WTC11 (cell line): ENCODE measurements at places on chromosomes 11 and 22. TPM values are rescaled to one million over a fixed set of nuclear protein-coding genes. Genes with fewer than 3 reads are reported as not detected.
A peak's percentile ranks its signal among the peaks of the same experiment; 100 is the strongest.

DNA sequence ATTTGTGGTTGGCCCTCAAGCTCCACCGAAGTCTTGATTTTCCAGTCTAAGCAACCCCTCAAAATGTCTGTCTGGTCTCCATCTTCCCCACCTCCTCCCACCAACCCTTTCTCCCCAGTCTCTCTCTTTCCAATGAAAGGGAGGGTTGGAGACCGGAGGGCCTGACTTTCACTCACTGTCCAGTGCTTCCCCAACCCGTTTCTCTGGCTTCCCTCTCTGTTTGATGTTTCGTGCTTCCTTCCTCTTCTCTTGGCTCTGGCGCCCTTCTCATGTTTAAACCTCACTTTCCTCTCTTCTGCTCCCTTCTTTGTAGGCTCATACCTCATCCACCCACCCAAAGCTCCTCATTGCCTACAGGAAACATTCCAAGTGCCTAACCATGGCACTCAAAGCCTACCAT lies 11.1 kb upstream of the VPS37C start:
- no peak for DNase-seq

DNA sequence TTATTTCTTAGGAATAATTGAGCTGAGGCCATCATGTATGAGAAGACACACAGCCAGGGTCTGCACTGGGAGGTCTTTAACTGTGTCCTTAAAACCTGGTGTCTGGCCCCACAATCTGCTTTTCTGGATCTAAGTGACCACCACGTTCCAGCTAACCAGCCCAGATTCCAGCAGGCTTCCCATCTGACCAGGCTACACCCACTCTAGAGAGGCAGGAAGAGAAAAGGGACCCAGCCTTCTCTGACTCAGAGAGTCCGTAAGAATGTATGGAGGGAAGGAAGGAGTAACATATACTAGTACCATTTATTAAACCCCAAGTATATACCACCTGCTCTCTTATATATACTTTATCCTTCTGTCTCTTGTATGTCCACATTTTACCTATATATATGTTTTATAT lies 80.1 kb downstream of the LDLRAD3 start:
- no peak for DNase-seq

- no peak for DNase-seq
Observed at GRCh38 chr11:31636983-31637382, 127.4 kb downstream of the ELP4 start.

PVALB gene
- 2.7 to 5.9 TPM (median 4.5 TPM) in 3 replicates for total RNA-seq

GRCh38 chr22:50444663-50445062 lies 30.2 kb downstream of the SBF1 start:
- no peak for DNase-seq

DNA sequence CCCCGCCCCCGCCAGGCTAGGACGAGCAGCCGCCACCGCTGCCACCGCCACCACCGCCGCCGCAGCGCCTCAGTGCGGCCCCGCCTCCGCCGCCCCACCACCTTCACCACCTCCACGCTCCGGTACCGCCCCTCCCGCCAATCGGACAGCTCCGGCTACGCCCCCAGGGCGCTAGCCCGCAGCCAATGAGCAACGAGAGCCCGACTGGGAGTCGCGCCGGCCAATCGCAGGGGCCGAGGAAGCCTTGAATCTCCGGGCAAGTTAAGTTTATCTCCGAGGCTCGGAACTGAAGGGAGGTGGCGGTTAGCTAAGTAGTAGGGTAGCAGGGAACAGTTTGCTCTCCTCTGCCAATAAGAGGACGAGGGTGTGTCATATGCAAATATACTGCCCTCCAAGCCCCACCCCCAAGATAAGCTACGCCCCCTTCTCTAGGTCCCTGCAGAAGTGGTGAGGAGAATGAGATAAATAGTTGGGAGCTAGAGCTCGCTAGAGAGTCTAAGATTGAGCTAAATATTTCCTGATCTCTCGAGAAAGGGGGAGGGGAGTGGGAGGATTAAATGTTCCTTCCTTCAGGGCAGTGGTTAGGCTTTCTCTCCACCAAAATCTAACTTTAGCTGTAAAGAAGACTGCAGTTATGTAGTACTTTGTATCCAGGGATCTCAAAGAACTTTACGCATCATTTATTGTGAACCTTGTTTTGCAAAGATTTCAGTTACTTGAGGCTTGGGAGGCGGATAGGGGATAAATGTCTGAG lies at the start of gene SESN3:
Gene SESN3, minus strand, starts transcription at position 76 of the 754 bp plus-strand sequence. CDS start 342 bp downstream, outside the sequence.
- peak; percentile 99 for DNase-seq

GRCh38 chr11:105582497-105582896 lies 27.4 kb upstream of the GRIA4 start:
- DNase-seq, result no peak

RASD2 gene
- total RNA-seq, result 2.5 to 3.1 TPM (median 3.0 TPM) in 3 replicates

DNA sequence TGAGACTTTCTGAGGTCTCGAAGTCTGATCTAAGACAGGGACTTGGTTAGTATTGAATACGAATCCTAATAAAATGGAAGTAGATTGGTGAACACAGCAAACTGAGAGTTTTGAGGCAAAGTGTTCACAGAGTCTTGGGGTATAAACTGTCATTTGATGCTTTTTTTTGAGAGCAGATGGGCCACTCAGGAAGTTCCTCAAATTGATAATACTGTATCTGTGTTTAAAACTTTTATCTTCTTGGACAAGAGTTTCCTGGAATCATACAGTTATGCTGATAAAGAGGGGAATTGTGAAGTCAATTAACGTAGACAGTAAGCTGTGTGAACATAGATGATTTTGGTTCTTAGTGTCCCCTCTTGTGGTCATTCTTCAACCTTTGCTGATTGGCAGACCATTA lies 80.0 kb upstream of the CLPB start:
- DNase-seq, result no peak

DNA sequence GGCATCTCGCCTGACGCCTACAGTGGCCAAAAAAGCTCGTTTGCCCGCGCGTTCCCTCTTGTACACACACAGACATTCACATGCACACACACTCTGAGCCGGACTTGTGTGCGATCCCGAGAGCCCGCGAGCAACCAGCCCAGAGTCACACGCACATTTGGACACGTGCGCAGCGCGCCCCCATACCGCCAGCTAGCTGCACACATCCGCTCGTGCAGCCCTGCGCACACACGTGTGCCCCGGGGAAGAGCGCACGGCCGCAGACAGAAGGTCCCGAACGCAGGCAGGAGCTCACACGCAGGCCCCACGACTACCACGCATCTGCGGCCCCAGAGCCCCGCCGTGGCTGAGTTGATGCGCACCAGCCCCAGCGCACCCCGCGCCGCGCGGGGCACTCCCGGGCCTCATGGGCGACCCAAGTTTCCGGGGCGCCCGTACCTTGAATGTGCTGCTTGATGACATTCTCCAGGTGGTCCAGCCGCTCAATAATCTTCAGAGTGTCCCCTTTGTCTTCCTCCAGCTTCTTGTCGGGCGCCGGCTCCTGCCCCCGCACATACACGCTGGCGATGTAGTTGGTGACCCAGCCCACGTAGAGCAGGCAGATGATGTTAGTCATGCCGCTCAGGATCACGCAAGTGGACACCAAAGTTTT lies 758 bp downstream of the GALNT18 start:
- peak; percentile 32 for DNase-seq

- no peak for DNase-seq
Observed at GRCh38 chr11:10505278-10506007, 35.5 kb downstream of the RNF141 start.

DNA sequence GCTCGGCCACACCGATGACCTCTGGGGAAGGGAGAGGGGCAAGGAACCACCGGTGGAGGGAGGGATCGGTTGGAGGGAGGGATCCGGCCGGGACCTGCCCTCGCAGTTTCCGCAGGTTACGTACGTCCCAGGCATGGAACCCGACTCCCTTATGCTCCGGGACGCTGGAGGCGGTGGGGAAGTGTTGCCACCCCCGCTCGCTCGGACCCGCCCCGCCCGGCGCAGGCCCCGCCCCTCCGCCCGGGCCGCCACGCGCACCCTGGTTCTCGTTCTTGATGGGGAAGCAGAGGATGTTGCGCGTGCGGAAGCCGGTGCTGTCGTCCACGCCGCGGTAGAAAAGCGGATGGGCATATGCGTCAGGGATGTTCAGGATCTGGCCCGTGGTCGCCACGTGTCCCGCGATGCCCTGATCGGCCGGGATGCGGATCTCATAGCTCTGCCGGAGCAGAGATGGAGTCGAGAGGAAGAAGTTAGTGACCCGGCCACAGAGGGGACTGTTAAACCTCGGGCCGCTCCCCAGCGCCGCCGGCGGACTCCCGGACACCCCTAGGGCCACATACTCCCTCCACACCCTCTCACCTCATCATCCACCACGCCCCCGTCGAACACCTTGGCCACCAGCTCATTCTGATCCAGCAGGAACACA lies 89.8 kb downstream of the PDE2A start:
- DNase-seq, result peak; percentile 78

DNA sequence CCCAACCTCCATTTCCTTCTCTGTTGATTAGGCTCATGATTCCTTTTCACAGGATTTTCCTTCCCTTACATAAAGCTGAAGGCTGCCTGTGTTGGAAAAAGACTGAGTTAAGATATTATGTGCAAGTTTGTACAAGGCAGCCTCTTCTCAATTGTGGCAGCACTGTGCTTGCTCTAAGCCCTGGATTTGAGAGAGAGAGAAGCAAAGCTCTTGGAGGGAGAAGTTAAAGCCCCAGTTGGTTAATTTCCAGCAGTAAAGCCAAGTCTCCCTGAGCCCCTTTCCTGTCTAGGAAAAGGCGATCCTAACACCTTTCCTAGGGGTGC lies 128.3 kb upstream of the SESN3 start:
- no peak for DNase-seq

DNA sequence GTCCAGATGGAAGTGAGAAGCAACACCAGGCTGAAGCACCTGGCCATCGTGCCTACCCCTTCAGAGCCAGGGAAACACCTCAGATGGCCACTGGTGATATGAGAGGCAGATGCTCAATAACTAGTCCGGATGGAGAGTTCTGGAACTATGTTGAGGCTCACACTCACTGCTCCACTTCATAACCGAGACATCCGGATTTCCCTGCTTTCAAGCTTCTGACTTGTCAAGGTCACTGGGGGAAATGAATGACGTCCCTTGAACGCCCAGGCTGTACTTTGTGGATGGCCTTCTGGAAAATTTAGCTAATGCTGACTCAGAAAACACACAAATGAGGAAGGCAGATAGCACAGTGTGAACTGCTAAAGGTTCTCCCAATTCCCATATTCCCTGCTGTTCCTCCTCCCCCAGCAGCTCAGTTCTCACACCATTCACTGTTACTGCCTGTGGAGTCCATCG lies at the start of gene LYVE1:
Gene LYVE1, minus strand, starts transcription at position 180 of the 456 bp plus-strand sequence. Its CDS starts 133 bp downstream, at position 47.
- no peak for DNase-seq
